ENCODE measurements at places on chromosomes 4 and X.

DNA sequence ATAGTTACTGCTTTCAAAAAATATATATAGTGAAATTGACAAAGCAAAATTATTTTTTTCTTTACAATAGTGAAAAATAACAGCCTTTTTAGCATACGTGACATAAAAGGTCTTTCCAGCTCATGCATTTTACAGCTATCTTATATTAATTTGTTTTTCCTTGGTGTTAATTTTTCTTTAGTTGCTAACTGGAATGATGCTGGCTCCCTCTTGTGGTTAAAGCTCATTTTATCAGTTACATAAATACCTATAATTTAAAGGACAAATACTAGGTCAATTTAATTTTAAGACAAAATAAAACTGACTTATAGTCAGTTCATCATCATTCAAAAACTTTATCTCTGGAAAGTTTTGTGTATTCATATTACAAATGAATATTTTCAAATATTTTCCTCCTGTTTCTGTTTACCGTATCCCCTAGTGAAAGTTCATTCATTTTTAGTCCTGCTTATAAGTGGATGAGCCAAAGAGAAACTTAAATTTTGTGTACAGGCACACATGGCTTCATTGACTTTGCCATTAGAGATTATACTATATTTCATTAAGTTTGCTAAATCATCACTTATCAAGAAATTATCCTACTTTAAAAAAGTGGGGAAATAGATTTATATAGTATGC, 9.9 kb upstream of the ANAPC4 start:
- DNase-seq, result no peak

- DNase-seq, result no peak
Measured at GRCh38 chrX:129737916-129738315, 863 bp upstream of the XPNPEP2 start.

DNA sequence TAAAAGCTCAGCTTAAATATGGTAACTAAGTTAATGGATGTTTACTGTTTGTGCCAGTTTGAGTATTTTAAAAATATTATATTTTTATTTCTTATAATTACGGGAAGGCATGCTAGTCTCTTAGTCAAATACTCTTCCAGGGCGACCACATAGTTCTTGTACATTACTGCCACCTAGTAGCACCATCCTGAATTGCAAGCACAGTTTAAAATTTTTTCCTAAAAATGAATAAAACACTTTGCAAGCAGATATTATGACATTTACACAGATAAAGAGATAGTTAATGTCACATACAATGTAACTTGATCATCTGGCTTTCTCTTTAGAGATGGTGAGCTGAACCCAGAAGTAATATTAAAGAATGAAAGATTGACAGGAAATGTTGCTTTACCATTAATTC, 11.5 kb downstream of the NDP start:
- no peak for DNase-seq

- DNase-seq, result no peak
Measured at GRCh38 chr4:147760695-147761094, 28.8 kb downstream of the ARHGAP10 start.

- no peak for DNase-seq
Measured at GRCh38 chrX:42967681-42968300, 189.8 kb upstream of the PPP1R2C start.

DNA sequence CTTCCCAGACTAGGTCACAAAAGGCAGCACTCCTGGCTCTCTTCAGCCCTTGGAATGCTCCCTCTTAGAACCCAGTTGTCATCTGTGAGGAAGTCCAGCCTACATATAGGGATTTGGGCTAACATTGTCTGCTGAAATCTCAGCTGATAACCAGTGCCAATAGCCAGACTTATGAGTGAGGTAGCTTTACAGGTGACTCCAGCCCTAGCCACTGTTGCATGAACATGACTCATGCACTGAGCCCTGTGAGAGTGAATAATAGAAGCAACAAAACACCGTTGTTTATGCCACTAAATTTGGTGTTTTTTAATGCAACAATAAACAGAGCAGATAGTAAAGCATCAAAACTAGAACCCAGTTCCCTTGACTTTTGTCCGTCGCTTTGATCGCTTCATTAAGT, 433.2 kb downstream of the STIM2 start:
- DNase-seq, result no peak

GRCh38 chrX:45184211-45184610, 16.5 kb downstream of the DIPK2B start:
- no peak for DNase-seq

- DNase-seq, result no peak
Measured at GRCh38 chrX:33041141-33041540, 170.2 kb downstream of the DMD start.

DNA sequence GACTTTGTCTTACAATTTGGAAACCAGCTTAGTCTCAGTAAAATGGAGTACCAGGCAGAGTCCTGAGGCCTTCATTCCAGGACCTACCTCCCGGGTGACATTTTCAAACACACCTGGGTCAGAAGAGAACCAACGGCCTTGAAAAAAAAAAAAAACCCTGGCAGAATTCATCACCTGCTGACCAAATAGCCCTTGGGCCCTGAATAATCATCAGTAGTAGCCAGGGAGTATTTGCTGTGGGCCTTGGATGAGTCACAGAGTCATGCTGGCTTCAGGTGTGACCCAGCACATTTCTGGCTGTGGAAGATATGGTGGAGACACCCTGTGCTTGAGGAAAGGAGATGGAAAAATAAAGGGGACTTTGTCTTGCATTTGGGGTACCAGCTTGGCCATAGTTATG, 92.2 kb downstream of the LPAR4 start:
- no peak for DNase-seq

GRCh38 chrX:12463873-12464272, 325.6 kb downstream of the FRMPD4 start:
- DNase-seq, result no peak

GRCh38 chr4:44186096-44186849, 262.3 kb downstream of the KCTD8 start:
- no peak for DNase-seq

DNA sequence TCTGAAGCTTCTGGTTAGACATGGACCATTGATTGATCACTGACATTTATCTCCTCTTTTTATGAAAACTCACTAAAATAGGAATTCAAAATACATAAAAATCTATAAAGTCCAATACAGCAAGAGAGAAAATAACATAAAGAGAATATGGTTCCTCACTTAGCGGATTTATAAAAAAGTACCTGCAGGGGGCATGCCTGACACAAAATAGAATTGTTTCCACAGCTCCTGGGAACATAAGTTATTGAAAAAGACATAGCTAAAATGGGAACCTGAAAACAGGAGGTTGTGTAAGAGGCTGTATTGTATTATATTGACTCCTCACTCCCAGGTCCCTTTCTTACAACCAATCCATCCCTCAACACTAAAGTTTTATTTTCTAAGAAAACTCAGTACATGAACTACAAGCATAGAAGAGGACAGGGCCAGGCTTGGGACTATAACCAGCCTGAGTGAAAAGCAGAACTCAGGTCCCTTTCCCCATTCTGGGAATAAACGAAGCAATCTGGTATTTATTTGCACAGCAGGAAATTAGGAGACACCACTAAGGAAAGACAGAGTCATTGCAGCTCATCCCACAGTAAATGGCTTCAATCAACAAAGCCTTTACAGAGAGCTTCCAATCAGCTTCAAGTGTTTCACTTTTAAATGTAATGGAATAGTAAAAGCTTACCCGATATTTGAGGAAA, 121.1 kb upstream of the NDST4 start:
- DNase-seq, result no peak

GRCh38 chr4:87228262-87228860, 7.9 kb upstream of the KLHL8 start:
- no peak for DNase-seq

DNA sequence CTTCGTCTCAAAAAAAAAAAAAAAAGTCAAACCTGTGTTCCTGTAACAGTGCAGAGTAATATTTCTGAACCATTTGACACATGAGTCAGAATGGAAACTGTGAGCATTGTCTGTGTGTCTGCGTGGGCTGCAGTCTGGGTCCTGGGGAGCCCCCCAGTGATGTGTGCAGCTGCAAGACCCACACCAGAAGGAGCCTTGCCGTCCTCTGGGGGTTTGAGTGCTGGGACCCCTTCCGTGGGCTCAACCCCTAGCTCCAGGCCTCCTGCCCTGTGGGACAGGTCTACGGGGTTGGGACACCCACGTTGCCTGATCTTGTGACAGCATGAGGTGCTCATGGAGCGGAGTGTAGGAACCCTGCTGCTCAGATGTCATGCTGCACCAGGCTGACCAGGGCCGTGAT, 43.7 kb downstream of the DDX3X start:
- peak; percentile 47 for DNase-seq

DNA sequence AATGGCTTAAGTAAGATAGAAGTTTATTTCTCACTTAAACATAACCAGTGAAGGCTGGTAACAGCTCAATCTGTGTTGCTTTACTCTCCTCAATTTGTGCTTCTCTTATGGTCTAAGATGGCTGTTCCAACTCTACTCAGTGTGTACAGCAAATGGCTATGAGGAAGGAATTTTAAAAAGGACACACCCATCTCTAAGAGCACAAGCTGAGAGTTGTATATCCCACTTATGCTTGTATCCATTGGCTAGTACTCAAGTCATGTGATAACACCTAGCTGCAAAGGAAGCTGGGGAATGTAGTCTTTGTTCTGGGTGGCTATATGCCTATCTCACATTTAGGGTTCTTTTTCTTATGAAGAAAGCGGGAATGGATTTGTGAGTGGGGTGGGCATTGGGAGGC, 63.3 kb downstream of the GPAT3 start:
- no peak for DNase-seq

GRCh38 chr4:121139533-121140222, 24.4 kb downstream of the TNIP3 start:
- DNase-seq, result no peak

DNA sequence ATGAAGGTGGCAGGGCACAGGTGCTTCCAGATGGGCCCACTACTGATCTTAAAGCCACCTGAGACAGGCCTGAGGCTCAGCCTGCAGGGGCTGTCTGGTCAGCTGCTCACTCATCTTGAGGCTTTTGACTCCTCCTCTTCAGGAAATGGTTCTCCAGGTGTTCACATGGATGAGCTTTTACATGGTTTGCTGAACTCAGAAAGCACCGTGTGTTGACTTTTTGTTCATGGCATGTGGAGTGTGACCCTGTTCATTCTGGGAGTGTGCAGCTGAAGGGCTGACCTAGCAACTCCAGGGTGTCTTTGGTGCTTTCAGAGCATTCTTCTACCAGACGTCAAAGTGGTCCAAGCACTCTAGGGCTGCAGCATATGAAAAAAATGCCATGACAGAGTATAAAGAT, 111.1 kb downstream of the CCNG2 start:
- no peak for DNase-seq

DNA sequence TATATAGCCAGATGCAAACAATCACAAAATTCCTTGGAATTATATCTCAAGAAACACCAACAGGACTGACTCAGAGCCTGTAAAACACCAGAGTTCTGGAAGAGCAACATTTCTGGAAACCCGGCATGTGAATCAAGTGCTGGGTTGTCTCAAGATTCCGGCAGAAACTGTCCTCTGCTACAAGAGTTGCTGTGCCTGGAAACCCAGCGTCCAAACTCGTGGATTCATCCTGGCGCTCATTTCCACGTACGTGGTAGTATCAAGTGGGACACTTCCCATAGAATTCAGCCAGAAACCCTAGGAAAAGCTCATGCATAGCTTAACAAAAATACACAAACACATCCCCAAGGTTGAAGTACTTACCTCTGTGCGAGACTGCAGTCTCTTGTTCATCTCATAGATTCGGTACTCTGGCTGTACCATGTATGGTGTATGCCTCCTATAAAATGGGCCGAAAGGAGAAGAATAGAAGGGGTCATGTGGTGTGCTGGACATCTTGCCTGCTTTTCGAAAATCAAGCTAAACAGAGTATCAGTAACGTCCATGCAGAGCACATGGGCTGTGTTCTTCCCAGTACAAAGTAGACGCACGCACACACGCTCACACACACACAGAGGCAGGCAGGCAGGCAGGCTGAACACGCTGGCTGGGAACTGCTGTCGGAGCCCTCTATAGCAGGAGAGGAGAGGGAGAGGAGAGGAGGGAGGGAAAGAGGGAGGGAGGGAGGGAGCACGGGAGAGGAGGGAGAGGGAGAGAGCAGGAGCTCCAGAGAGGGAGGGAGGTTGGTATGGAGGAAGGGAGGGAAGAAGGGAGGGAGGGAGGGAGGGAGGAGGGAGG, at the start of gene LDB2:
LDB2 (minus strand) TSS at position 655 of the 837 bp plus-strand sequence.
- DNase-seq, result no peak

DNA sequence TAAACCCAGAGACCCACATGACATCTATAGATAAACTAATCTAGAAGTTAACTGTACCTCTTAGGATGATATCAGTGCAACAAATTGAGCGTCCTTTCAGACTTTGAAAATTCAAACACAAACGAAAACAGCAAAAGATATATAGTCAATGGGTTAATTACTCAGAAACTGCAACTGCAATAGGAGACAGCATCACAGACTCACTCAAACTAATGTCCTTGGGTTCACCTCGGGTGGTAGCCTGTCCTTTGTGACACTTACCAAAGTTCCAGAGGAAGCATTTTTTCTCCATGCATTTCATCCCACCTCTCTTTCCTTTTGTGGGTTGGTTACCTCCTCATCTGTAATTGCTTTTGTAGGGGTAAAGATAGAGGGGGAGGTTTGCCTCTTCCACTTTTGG, 9.7 kb downstream of the GC start:
- no peak for DNase-seq

- no peak for DNase-seq
Measured at GRCh38 chr4:76615999-76616398, 181.0 kb downstream of the SHROOM3 start.

DNA sequence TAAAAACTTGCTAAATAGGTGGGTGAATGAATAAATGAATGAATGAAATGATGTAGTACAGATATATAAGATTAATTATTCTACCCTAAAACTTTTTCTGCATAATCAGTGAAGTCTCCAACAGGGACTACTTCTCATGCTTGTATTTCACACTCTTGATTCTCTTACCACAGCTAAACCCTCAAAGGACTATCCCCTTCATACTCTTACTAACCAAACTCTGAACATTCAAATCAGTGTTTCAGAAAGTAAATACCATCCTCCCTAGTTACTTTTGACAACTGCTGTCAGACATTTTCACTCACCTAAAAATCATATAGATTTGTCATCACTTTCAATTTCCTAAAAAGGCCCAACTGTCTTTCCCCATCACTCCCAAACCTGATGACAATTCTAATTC, 234.3 kb upstream of the HHIP start:
- no peak for DNase-seq

- no peak for DNase-seq
Measured at GRCh38 chrX:121322159-121322558, 274.7 kb downstream of the GLUD2 start.

DNA sequence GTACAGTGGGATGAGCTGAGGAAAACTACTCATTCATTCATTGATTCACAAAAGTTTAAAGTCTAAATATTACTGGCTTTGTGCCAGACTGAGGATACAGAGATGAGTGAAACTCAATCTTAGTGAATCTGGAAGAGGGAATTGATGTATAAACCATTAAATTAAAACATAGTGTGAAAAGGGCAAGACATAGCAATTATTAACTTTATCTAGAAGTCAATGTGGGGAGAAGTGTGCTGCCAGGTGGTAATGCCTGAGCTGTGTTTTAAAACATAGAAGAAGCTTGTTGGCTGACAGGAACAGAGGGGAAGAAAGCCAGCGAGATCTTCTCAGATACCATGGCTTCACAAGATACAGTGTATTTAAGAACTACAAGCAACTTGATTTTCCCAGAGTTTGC, 153.4 kb downstream of the BMPR1B start:
- DNase-seq, result no peak

- no peak for DNase-seq
Measured at GRCh38 chr4:48445704-48446103, 37.4 kb upstream of the SLC10A4 start.

- DNase-seq, result peak; percentile 12
Measured at GRCh38 chrX:51893931-51894696, 691 bp downstream of the MAGED1 start.
